ENCODE measurements at places on chromosomes 6 and 20.

GRCh38 chr20:50915424-50915823, 15.8 kb downstream of the ADNP start:
- DNase-seq = no peak

DNA sequence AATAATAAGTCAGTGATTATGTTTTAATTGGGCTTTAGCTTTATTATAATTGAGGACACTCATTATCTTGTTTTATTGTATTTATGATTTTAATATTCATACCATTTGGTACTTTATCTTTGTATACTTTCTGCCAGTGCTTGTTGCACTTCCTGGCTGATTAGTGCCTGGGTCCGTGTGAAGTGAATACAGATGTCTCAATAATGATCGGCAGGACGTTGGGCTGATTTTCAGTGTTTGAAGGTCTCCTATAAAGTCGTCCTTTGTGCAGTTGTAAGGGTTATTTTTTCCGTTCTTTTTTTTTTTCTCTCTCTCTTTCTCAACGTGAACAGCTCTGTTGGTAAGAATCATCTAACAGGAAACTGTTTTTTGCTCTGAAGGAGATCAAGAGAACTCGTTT, 450.0 kb upstream of the POU3F2 start:
- no peak for DNase-seq

- DNase-seq = no peak
Measured at GRCh38 chr6:20702366-20702765, 168.1 kb downstream of the CDKAL1 start.

GRCh38 chr20:15220009-15220656, 882.7 kb upstream of the FLRT3 start:
- DNase-seq = no peak

DNA sequence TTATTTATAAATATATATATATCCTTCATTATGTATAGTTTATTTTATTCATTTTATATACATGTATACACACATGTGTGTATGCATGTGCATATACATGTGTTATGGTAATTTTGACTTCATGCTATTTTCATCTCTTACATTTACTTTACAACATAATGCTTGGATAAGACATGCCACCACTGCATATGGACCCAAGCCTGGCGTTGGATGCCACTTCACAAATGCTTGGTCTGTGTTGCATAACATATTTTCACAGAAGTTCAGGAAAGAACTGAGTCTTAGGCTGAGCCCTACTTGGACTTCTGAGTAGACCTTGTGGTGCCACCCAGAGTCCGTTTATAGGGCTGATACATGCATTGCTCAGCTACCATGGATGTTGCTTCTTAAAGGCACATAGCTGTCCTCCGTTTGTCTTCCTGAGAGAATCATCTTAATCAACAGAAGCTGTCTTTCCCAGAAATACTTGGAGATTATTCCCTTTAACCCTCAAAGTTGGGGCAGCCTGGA, 337.8 kb downstream of the BTBD3 start:
- no peak for DNase-seq

DNA sequence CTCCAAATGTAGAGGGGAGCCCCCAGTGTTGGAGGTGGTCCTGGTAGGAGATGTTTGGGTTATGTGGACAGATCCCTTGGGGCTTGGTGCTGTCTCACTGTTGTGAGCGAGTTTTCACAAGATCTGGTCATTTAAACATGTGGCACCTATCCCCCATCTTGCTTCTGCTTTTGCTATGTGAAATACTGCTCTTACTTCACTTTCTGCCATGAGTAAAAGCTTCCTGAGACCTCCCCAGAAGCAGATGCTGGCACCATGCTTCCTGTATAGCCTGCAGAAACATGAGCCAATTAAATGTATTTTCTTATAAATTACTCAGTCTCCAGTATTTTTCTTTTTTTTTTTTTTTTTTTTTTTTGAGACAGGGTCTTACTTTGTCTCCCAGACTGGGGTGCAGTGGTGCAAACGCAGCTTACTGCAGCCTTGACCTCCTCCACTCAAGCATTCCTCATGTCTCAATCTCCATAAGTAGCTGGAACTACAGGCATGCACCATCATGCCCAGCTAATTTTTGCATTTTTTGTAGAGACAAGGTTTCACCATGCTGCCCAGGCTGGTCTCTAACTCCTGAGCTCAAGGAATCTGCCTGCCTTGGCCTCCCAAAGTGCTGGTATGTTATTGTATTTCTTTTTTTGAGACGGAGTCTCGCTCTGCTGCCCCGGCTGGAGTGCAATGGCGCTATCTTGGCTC, 177.1 kb downstream of the ALDH8A1 start:
- no peak for DNase-seq

- DNase-seq = no peak
Measured at GRCh38 chr6:166529586-166529985, 56.9 kb downstream of the RAMACL start.

GRCh38 chr20:53032046-53032445, 59.9 kb downstream of the TSHZ2 start:
- no peak for DNase-seq

Data from non-pigmented ciliary epithelial cell (primary cell).